ENCODE measurements at places on chromosomes 5 and 9.

DNA sequence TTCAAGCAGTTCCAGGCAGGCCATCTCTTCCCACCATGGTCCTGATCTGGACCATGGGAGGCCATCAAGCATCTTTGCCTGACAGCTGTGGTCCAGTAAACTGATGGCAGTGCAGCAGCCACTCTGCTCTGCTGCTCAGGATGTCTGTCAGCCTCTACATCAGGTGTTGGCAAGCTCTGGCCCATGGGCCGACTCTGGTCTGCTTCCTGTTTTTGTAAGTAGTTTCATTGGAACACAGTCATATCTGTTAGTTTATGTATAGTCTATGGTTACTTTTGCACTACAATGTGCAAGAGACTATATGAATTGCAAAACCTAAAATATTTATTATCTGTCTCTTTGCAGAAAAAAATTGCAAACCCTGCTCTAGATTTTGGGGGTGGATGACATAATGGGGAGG lies 225.0 kb downstream of the KCTD16 start:
- no peak for DNase-seq

GRCh38 chr9:121360601-121361374 lies 9.3 kb downstream of the STOM start:
- no peak for DNase-seq

- DNase-seq: no peak
These were observed 314.7 kb downstream of the TLE1 start for GRCh38 chr9:81374459-81375186.

DNA sequence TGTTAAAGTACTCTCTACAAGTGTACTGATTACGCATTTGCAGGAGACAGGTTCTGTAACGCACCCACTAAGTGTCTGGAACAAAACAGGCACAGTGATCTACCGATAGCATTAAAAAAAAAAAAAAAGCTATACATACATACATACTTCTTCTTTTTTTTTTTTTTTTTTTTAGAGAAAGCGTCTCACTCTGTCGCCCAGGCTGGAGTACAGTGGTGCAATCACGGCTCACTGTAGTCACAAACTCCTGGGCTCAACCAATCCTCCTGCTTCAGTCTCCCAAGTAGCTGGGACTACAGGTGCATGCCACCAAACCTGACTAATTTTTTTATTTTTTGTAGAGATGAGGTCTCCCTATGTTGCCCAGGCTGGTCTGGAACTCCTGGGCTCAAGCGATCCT lies 7.6 kb downstream of the KIF24 start:
- no peak for DNase-seq

- no peak for DNase-seq
These were observed 30.9 kb upstream of the CEP72 start for GRCh38 chr5:581266-581665.

GRCh38 chr5:150238646-150239045 lies 48.8 kb downstream of the SLC6A7 start:
- DNase-seq: no peak

GRCh38 chr5:150120617-150121447 lies 34.5 kb upstream of the CSF1R start:
- no peak for DNase-seq

- DNase-seq: no peak
These were observed 3.8 kb upstream of the GGTA1 start for GRCh38 chr9:121503444-121503843.

DNA sequence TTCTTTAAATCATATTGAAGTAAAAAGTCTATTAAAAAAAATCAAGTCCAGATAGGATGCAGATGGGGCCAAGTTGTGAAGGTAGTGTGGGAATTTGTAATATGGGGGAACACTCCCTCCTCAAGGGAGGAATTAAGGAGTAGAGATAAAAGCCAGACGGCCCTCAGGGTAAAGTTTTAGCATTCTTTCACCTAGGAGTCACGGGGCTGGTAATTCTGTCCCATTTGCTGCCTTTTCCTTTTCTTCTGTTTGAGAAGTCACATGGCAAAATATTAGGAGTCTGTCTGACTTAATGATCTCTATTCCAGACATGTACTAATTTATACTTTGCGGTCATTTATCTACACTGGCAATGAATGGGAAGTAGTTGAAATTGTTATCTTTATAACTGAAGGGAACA lies 61.9 kb downstream of the SNX24 start:
- no peak for DNase-seq

DNA sequence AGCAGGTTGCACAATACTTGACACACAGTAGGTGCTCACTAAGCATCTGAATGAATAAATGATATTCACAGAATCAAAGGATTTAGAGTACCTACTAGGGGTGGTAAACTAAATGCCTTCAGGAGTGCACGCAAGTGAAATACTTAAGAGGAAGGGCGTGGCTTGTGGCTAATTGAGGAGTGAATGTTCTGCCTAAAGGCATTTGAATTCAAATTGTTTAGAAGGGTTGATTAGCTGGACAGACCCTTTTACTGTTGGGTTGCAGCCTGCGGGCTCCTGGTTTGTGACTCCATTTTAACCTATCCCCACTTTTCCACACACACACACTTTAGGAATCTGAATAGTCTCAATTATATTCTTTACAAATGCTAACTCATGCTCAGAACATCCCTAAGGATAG lies 63.1 kb downstream of the PPP2R2B start:
- no peak for DNase-seq

DNA sequence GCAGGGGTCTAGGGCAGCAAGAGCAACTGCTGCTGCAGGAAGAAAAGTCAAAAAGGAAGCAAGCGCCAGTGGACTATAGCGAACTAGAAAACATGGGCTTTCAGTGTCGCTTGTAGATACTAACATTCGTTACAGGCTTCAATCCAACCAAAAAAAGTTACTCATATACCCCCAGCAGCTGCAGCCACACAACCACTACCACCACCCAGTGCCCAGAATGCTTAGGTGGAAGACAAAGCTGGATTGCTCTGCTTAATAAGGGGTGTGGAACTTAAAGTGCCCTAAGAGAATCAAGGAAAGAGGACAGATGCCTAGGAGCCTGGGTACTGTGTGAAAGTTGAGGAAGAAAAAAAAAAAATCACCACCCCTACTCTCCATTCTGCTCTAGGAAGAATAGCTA lies 203.6 kb downstream of the ELAVL2 start:
- DNase-seq: no peak

DNA sequence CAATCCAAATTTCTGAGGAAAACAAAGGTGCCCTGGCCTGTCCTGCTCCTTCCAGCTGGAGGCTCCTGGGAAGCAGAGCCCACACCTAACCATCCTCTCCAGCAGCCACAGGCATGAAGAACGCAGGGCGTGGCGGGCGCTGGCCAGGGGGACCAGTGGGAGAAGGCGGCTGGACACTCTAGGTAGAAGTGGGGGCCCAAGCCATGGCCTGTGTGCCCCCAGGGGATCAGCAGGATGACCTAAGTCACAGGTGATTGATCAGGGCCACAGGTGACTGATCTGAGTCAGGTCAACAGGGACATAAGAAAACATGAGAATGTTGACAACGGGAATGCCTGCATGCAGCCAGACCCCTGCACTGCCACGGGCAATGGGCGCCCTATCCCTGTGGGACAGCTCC lies 3.4 kb downstream of the QSOX2 start:
- DNase-seq: no peak

- DNase-seq: no peak
These were observed 576.7 kb upstream of the ADAMTS16 start for GRCh38 chr5:4563400-4563799.

DNA sequence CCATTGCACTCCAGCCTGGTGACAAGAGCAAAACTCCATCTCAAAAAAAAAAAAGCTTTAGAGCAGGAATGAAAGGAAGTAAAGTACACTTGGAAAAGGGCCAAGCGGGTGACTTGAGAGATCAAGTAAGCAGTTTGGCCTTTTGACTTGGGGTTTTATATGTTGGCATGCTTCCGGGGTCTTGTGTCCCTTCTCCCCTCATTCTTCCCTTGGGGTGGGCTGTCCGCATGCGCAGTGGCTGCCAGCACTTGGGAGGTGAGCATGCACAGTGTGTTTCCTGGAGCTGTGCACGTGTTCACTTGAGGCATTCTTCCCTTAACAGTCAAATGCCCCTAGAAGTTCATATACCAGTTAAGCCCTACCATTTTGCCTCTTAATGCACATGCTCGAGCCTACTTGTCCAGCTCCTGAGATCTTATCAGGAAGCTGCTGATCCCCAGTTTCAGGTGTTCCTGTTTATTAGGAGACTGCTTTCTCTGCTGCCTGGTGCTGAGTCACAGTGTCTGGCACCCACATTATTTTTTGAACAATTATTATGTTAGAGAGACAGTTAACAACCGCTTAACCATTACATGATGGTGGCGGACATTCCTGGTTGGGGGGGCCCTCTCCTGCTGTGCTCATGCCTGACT lies 32.6 kb upstream of the PRRC2B start:
- DNase-seq: no peak

- DNase-seq: no peak
These were observed 88.6 kb downstream of the EHMT1 start for GRCh38 chr9:137707361-137707760.

- DNase-seq: no peak
These were observed 1.0 kb upstream of the TSLP start for GRCh38 chr5:111070272-111071134.

GRCh38 chr9:125238127-125238914 lies 2.8 kb downstream of the HSPA5 start:
- DNase-seq: no peak

DNA sequence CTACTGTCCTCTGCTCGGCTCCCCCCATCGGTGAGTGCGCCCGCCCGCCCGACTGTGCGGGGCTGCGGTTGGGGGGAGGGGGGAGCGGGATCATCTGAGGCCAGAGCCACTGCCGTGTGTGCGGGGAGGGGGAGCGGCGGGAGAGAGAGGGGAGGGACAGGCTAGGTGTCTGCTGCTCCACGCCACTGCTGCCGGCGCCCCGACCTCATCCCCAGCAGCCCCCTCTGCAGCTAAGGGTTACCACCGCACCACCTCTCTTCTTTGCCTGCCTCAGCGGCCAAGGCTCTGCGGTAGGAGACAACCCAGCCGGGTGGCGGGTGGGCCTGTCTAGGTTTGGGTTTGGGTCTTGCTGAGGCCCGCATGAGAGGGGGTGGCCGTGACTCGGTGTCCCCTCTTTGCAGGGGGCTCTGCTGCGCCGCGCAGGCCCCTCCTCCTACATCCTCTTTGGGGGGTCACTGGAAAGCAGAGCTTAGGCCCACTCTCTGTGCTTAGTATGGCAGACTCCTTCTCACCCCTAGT lies 670 bp upstream of the PURA start:
- DNase-seq: no peak

DNA sequence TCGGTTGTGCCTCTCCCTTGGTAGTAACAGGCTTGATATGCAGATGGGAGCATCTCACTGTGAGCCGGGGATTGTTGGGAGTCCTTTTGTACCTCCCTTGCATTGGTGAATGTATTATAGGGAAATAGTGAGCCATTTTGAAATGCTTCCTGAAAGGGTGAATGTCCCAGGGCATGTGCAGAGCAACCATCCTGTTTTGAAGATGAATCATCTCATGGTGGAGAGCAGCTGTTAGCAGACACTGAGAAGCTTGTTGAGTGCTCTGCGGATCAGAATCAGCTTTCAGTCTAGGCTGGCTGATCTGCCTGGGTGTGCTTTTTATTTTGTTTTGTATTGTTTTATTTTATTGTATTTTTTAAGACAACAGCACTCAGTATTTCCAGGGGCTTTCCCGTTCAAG lies 29.7 kb downstream of the SLC36A1 start:
- DNase-seq: no peak

DNA sequence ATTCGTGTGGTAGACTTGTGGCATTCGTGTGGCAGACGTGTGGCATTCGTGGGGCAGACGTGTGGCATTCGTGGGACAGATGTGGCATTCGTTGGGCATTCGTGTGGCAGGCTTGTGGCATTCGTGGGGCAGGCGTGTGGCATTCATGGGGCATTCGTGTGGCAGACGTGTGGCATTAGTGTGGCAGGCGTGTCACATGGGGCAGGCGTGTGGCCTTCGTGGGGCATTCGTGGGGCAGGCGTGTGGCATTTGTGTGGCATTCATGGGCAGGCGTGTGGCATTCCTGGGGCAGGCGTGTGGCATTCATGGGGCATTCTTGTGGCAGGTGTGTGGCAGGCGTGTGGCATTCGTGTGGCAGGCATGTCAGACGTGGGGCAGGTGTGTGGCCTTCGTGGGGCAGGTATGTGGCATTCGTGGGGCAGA lies 106.0 kb downstream of the EHMT1 start:
- no peak for DNase-seq

DNA sequence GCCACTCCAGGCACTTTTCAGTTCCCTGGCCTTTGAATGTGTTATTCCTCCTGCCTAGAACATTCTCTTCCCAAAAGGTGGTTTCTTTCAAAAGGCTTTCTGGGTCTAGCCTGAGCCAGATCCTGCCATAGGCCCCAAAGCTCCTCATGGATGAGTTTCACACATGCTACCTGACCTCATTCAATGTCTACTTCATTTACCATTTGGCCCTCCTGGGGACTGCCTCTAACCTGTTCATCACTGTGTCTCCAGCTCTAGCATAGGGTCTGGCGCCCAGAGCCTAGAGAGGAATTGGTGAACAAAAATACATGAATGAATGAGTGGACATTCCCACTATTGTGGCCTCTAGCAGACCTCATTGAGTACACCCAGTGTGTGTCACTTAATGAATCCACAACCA lies 5.4 kb upstream of the P4HA2 start:
- DNase-seq: no peak

GRCh38 chr9:36974731-36975130 lies 59.3 kb downstream of the PAX5 start:
- no peak for DNase-seq

DNA sequence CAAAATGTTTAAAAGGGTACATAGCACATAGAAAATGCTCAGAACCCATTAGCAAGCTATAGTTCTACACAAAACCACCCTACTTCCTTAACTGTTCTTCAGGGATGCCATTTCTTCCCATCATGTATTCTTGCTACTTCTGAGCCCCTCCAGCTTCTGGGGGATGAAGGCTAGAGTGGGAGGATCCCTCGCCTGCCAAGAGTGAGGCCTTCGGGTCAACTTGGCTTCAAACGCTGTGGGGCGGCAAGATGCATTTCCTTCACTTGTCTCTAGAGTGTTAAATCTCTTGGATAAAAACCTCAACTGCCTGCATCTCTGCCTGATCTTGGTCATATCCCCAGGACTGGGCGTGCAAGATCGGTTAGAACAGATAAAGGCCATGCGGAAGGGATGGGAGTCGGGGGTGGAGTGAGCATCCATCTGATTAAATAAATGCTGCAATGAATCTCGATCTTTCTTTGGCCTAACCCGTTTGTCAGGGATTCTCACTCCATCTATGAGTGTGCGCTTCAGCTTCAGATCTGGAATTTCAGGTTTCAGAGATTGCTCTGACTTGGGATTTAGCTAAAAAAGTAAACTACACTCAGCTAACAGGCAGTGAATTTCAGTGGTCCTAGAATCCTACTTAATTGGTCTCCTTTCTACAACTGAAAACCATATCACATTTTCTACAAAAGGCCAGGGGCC lies 118.0 kb upstream of the PANK3 start:
- DNase-seq: no peak

- DNase-seq: no peak
These were observed 72.0 kb downstream of the ARHGEF28 start for GRCh38 chr5:73698011-73698410.

Data from NCI-H1105 (cell line).